HL-60 (cell line): ENCODE measurements at places on chromosomes 13 and 19.

DNA sequence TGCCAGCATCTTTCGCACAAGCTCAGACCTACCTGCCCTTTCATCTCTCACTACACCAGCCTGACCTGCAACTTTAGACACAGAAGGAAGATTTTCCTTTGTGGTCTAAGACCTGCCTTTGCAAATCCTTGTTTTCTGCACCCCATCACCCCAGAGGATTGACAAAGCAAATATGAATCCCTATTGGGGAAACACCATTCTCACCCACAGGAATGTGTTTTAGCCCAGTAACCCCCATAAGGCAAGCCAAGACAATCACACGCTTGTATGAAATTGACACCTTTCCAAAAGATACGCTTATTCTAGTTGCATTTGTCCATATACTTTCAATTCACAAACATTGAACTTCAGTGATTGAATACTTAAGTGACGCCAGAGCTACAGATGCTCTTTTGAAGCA is 55.7 kb downstream of the SPATA13 start:
- DNase-seq: no peak

DNA sequence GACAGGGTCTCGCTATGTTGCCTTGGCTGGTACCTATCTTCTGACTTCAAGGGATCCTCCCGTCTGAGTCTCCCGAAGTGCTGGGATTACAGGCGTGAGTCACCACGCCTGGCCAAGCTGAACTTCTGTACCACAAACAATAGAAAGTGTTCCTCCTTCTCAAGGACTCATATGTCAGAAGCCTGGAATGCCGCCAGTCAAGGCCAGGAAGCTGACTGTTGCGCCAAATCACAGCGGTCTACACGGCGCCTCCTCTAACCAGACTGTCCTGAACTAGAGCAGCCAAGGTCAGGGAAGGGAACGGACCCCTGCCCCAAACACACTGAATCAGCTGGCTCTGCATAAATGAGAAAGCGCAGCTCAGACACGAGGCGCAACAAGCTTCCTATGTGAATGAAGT is 14.6 kb downstream of the RAB20 start:
- no peak for DNase-seq

- DNase-seq: no peak
These were observed 6.3 kb upstream of the SPIB start for GRCh38 chr19:50412419-50412818.

- no peak for DNase-seq
These were observed 1.9 kb downstream of the CDK8 start for GRCh38 chr13:26255691-26256277.

GRCh38 chr13:36724141-36724540 is 50.3 kb downstream of the SERTM1 start:
- no peak for DNase-seq

GRCh38 chr13:82772816-82773215 is 1109.5 kb downstream of the SLITRK1 start:
- DNase-seq: no peak

GRCh38 chr13:33340631-33341030 is 55.1 kb upstream of the STARD13 start:
- peak; percentile 77 for DNase-seq

DNA sequence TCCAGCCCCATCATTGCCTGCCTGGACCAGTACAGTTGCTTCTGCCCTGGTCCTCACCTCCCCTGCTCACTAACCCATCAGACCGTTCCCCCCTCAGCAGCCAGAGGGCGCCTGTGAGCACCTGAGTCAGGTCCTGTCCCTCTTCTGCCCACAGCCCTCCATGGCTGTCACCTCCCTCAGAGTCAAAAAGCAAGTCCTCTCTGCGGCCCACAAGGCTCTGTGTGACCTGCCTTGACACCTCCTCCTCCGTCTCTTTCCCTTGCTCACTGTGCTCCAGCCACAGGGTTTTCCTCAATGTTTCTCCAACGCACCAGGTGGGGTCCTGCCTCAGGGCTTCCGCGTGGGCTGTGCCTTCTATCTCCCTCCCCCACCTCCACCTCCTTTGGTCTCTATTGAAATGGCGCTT is 29.4 kb upstream of the PTPRS start:
- DNase-seq: peak; percentile 49

DNA sequence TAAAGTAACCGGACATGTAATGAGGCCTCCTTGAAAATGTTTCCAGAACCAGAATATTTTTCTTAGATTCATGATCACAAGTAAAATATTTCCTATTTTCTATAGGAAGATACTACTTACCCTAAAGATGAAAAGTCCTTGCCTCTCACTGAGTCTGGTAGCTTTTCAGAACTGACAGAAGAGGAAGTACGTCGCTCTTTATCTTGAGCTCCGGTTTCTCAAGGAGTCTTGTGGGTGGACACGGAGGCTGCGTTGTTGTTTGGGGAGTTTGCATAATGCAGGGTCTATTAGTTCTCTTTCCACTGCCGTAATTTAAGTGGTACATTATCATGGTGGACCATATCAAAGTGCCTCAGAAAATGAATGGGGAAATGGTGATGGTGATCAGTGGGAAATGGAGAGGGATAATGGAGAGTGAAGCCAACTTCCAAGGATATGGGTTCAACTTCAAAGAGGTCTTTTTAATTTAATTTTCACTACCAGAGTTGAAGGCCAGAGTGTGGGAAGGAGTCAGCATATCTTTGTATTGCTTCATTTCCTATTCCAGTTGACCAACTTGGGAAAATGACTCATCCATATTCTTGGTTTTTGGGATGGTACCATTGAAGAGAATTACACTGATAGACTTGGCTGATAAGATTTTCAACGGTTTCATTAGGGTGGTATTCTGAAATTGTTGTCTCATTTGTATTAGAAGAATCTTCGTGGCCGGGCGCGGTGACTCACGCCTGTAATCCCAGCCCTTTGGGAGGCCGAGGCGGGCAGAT is 23.4 kb downstream of the MBD3L2B start:
- peak; percentile 76 for DNase-seq

DNA sequence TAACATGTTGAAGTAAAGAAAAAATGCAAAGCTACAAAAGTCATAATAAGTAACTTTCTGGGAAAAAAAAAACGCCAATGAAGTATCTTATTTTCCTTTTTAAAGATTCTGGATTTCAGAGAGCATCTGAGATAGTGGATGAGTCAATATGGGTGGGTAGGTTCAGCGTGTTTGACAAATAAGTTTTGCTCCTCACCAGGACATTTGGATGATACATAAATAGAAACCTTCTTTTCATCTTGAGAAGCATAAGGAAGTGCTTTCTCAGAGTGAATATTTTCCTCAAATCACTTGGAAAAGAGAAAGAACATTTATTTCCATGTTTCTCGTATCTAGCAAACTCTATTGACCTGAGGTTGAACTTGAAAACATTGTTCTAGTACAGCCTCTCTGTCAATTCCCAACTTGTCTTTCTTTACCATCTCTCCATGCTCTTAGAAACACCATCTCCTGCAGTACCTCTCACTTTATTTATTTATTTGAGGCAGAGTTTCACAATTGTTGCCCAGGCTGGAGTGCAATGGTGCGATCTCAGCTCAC is 463.2 kb downstream of the KLF5 start:
- no peak for DNase-seq

GRCh38 chr13:113117911-113118260 is 4.7 kb upstream of the F10 start:
- DNase-seq: no peak

DNA sequence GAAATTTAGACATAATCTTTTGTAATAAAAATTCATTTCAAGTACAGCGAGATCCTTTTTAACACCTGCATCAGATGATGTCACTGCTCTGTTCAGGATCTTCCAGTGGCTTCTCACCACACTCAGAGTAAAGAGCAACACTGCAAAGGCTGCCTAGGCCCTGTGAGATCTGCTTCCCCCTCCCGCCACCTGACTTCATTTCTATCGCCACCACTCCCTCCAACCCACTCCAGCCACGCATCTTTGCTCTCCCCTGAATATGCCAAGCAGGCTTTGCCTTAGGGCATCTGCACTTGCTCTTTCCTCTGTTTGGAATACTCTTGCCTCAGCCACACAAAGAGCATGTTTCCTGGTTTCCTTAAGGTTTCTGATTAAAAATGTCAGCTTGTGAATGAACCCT is 58.3 kb downstream of the MBNL2 start:
- DNase-seq: no peak

DNA sequence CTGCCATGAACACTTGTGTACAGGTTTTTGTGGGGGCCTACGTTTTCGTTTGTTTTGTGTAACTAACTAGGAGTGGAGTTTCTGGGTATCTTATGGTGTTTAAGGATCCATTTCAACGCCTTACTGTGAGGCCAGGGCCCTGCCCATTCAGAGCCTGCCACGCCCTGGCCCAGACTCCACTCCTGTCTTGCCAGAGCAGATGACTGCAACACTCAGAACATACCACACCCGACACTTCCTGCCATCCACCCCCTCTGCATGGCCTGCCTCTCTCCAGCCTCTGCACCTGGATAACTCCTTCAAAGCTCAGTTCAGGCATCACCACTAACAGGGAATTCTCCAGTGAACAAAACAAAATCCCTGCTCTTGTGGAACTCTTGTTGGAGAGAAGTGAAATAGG is 43.2 kb downstream of the RGCC start:
- DNase-seq: no peak

- no peak for DNase-seq
These were observed 135.6 kb downstream of the PAN3 start for GRCh38 chr13:28273919-28274318.

DNA sequence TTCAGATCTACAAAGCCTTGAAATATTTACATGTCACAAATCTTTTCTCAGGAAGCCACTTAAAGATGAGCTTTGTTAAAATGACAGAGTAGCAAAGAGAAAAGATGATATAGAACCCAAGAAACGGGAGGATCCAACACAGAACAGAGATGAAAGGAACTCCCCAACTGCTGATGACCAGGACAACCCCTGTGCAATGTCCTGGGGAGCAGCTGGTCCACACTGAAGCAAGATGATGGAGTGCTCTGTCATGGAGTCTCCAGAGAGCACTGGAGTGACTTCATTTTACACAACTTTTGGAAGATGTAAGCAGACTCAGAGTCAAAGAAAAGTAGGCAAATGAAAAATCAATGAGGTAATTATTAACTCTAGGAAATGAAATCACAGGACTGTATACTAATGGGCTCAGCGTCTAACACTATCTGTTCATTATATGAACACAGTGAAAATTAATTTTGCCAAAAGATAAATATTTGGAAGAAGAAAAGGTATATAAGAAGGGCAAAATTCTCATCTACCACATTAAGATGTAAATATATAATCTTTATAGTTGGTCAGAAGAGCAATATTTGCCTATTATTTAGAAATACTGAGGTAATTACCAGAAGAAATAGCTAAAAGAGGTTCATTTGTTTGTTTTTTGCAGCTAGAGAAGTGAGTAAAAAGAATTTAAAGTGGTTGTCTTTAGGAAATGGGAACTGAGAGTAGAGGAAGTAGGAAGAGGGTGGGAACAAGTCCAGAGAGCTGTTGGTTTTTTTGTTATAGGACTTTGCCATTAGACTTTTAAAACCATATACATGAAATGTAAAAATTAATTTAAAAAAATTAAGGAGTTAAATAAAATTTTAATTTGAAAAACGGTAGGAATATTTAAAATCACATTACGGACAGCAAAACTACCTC is 30.5 kb downstream of the MTRF1 start:
- DNase-seq: no peak

- DNase-seq: peak; percentile 89
These were observed 1.9 kb upstream of the PLPPR3 start for GRCh38 chr19:823565-824121.

- no peak for DNase-seq
These were observed 34.5 kb downstream of the TBC1D4 start for GRCh38 chr13:75447493-75447892.

GRCh38 chr13:36329361-36329760 is 16.8 kb downstream of the SPART start:
- no peak for DNase-seq
